ELR (cell line): ENCODE measurements at places on chromosomes 16 and 17.
A peak's percentile ranks its signal among the peaks of the same experiment; 100 is the strongest.

- DNase-seq, result peak; percentile 63
Measured at GRCh38 chr17:16342979-16343378, 10.3 kb downstream of the CENPV start.

GRCh38 chr16:22948058-22948602 is 134.2 kb downstream of the HS3ST2 start:
- peak; percentile 0 for DNase-seq

GRCh38 chr17:73902416-73903181 is 258.4 kb upstream of the SDK2 start:
- no peak for DNase-seq

GRCh38 chr17:15886804-15887203 is 58.1 kb upstream of the ADORA2B start:
- no peak for DNase-seq

DNA sequence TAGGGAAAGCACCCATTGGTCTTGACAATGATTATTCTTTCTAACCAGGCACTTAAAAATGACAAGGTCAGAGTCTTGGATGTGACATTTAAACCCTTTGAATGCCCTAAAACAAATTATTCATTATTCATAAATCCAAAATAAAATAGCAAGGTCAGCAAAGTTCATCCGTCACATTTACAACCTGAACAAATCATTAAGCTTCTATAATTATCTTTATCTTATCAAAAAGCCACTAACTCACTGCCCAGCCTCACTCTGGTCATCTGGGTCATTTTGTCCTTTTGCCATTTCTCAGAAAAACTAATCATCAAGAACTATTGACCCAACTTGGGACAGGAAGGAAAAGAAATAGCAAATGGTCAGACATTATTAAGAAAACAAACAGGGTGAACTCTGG is 507.3 kb upstream of the CDH8 start:
- no peak for DNase-seq

GRCh38 chr17:72033334-72033733 is 87.5 kb upstream of the SOX9 start:
- no peak for DNase-seq

GRCh38 chr17:36935671-36936454 is 1.4 kb upstream of the LHX1 start:
- DNase-seq, result no peak

DNA sequence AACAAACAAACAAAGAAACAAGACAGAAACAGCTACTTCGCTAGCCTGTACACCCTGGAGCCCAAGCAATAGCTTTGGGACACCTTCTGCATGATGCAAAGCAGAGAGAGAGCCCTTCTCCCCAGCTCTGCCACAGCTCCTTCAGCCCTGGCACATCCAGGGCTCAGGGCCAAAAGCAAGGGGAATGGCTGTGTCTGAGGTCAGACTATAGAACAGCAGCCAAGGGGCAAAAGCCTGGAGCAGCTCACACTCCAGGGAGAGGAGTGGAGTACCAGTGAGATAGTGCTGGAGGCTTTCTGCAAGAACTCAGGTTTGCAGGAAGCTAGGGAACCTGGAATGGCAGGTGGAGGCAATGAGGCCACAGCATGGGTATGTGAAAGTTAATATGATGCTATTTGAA is 11.6 kb upstream of the SEPHS2 start:
- DNase-seq, result no peak

GRCh38 chr16:28981517-28981916 is 3.3 kb upstream of the LAT start:
- DNase-seq, result peak; percentile 26
